H9 (cell line): ENCODE measurements at places on chromosomes 2 and 18.

DNA sequence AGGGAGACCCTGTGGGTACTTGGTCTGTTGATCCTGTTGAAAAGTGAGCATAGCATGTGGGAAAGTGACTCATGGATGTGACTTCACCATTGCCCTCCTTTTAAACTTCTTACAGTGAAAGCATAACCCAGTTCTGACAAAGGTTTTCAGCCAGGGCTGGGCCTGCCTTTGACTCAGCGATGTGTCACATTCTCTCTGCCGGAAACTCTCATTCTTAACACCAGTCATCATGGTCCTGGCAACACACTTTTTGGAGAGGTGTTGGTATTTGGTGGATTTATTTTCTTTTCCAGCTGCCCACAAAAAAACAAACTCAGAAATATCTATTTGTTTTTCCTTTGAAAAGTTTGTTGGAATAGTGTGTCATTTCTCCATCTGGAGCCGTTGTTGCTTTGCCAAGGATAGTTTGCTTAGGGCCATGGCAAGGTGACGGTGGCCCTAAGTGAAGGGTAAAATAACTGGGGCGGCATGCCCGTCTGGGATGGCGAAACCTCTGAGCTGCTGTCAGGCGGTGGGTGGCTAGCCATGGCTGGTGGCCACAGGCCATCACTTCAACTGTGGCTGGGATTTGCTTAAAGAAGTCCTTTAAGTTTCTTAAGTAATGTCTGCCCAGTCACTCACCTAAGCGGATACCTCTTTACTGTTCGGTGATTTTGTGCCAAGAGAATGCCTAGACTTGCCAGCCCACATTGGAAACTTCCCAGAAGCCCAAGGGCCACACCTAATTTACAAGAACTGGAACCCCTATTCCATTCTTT is 123.3 kb downstream of the LTBP1 start:
- no peak for DNase-seq

GRCh38 chr2:226665306-226665831 is 134.3 kb downstream of the IRS1 start:
- DNase-seq = no peak

- DNase-seq = no peak
Measured at GRCh38 chr2:68156419-68156818, 1.3 kb upstream of the PNO1 start.

- no peak for DNase-seq
Measured at GRCh38 chr2:19461504-19462255, 103.3 kb upstream of the OSR1 start.

DNA sequence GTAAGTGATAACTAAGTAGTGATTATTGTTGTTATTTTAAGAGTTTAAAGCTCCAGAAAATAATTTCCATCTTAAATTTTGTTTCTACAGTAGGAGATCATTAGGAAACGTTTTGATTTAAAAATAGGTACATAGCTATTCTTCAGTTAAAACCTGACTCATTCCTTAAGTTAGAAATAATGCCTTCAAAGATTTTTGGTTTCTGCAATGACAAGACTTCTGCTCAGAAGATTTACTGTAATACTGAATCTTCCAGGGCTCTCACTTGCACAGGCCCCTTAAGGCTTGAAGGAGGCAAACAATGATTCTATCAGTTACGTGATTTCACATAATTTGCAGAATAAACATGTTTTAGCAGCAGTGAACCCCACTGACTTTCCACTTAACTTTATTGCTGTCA is 333.7 kb downstream of the RAD51AP2 start:
- DNase-seq = no peak
